ENCODE measurements at places on chromosomes 5 and 9. TPM values are rescaled to one million over a fixed set of nuclear protein-coding genes. Genes with fewer than 3 reads are reported as not detected.

Gene MSX2
- 2.0 TPM for total RNA-seq

DNA sequence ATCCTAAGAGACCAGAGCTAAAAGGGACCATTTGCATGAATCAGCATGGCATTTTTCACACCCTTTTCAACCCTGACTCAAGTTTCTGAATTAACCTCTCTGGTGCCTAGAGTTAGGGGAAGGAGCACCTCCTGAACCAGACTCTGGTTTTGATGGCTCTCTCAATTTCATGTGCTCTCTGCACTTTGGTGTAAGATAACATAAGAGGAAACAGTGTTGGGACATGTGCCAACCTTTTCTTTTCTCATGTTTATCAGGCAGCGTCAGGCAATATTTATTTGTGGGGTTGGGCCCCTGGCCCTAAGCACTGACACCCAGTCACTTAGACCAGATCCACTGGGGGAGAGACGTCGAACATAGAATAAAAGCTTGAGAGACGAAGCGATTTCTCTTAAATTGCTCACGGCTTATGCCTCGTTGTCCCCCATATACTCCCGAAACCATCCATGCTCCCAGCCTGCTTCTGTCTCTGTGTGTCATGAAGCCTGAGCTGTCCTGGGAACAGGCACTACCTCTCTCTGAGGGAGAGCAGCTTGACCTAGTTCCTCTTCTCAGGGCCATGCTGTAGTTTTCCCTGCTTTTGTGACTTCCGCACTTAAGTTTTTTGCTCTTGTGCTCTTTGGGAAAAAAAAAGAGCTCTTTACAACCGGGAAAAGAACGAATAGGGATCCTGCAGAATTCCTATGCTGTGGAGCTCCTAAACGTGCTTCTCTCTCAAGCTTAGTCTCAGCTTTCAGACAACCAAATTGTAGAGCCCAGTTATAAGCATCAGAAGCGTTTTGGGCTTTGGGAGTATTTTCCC, 195.7 kb downstream of the NR3C1 start:
- DNase-seq = no peak

Gene SLC34A3
- total RNA-seq = not detected

- no peak for DNase-seq
These were observed 9.9 kb downstream of the AK1 start for GRCh38 chr9:127867356-127868277.

Gene RBM18
- total RNA-seq = 7.3 TPM

DNA sequence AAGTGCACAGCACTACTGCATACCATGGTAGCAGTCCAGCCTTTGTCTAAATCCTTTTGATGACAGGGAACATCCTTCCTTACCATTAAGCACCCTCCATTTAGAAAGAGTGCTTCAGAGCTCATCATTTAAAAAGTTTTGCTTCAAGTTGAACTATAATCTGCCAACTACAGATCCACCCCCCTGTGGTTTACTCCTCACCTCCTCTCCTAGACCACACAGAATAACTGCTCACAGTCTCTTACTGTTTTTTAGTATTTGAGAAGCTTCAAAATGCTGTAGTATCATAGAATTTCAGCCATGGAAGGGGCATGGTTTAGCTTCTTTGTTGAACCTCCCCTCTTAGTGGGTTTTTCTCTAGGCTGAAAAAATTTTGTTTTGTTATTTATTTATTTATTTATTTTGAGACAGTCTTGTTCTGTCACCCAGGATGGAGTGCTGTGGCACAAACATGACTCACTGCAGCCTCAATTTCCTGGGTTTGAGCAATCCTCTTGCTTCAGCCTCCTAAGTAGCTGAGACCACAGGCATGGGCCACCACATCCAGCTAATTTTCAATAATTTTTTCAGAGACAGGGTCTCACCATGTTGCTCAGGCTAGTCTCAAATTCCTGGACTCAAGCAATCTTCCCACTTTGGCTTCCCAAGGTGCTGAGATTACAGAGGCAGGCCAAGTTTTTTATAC, 384.3 kb upstream of the RFX3 start:
- no peak for DNase-seq

Gene ZNF300
- 3.8 TPM for total RNA-seq

Gene CDO1
- total RNA-seq = 132 TPM
